Immature natural killer cell (primary cell): ENCODE measurements at places on chromosomes 12 and 14.

DNA sequence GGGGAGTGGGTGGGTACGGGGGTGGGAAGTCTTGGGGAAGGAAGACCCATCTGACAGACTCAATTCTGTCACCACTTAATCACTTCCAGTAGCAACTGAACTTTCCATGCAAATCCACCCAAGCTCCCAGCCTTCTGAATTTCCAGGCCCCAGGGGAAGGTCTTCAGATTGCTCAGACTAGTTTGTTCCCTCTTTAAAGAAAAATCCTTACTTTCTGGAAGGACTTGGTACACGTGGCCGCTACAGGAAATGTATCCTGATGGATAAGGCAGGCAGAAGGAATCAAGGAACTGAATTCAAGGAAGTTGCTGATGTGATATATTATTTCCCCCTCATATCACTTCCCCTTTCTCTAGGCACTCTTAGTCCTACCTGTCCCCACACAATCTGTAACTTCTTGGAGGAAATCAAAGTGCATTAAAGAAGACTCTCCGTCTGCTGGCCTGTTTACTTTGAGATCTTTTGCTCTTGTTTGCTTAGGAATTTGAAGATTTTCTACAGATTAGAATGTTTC, 6.4 kb downstream of the NFKBIA start:
- no peak for DNase-seq

DNA sequence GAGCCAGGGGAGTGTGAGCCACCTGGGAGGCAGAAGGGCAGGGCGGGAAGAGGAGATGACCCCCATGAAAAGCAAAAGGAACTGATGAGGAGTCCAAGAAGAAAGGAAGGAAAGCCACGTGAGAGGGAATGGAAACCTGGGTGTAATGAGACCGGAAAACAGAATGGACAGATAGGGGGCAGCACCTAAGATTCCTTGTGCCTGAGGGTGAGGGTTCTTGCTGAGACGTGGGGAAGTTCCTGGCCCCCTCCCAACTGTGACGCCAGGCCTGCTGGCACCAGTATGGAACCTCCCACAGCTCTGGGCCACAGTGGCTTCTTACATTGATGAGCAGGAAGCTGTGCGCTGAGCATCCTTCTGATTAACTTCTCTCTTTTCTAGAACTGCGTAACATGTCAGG, 30.8 kb downstream of the TTC7B start:
- DNase-seq, result no peak

GRCh38 chr14:88599761-88600439, 37.1 kb downstream of the ZC3H14 start:
- DNase-seq, result no peak

- DNase-seq, result no peak
Observed at GRCh38 chr12:69474456-69474855, 4.3 kb downstream of the FRS2 start.

GRCh38 chr12:111175396-111176094, 193.3 kb downstream of the PHETA1 start:
- DNase-seq, result no peak

- no peak for DNase-seq
Observed at GRCh38 chr14:31781578-31781977, 220.4 kb downstream of the NUBPL start.

DNA sequence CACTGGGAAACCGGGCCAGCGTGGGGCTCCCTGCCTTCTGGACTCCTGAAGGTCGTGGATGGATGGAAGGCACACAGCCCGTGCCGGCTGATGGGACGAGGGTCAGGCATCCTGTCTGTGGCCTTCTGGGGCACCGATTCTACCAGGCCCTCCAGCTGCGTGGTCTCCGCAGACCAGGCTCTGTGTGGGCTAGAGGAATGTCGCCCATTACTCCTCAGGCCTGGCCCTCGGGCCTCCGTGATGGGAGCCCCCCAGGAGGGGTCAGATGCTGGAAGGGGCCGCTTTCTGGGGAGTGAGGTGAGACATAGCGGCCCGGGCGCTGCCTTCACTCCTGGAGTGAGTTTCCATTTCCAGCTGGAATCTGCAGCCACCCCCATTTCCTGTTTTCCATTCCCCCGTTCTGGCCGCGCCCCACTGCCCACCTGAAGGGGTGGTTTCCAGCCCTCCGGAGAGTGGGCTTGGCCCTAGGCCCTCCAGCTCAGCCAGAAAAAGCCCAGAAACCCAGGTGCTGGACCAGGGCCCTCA, 26.9 kb downstream of the HIP1R start:
- DNase-seq, result no peak
